ENCODE measurements at places on chromosomes 16 and 17.
A peak's percentile ranks its signal among the peaks of the same experiment; 100 is the strongest.

- DNase-seq = no peak
These were observed 127.1 kb downstream of the SPAG9 start for GRCh38 chr17:50993544-50993943.

DNA sequence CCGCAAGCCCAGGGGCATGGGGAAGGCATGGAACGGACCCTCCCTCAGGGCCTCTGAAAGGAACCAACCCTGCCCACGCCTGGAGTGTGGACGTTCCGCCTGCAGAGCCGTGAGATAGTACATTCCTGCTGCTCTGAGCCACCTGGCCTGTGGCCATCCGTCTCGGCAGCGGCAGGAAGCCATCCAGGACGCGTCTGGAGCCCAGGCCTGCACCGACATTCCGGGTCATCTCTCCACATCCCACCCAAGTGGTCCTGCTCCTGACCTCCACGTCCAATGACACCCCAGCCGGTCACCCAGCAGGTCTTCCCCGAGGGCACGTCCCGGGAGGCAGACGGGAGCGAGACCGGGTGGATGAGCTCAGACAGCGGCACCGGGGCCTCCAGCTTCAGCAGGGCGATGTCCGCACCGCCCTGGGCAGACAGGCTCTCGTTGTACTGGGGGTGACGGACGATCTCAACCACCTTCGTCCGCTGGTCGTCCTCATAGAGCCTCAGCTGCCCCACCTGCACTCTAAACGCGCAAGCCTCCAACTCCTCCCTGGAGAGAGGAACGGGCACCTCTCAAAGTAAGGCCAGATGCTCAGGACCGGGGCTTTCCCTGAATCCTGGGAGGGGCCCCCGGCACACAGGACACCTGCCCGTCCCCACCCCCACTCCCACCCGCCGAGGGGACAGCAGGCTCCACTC, 21.3 kb upstream of the UBE2I start:
- DNase-seq = no peak

- DNase-seq = no peak
These were observed 60.6 kb downstream of the NT5M start for GRCh38 chr17:17363638-17364337.

GRCh38 chr17:65892912-65893377, 299.0 kb downstream of the CEP112 start:
- DNase-seq = no peak

- no peak for DNase-seq
These were observed 183.1 kb upstream of the CCL2 start for GRCh38 chr17:34071886-34072420.

DNA sequence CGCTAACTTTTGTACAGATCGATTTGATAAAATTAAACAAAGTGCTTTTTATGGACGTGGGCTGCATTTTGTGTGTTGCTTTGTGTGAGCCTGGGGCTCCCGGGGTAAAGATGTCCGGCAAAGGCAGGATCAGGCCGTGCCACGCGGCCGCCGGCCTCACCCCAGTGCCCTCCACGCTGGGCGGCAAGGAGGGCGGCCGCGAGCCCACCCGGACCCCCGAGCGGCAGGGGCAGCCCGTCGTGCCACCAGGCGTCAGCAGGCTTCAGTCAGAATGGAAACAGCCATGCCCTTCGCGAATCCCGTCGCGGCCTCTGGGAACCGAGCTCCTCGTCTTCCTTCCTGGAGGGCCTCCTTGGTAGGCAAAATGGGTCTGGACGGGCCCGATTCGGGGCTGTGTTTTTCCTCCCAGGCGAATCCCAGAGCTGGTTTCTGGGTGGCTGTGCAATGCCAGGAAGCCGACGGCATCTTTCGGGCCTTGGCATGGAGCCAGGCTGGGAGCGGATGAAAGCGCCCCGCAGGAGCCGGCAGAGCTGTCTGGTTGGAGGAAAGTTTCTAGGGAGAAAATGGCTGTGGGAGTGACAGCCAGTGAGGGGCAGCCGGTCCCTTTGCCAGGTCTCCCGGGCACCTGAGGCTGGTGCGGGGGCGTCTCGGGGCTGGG, 5.5 kb downstream of the SOX8 start:
- DNase-seq = no peak

DNA sequence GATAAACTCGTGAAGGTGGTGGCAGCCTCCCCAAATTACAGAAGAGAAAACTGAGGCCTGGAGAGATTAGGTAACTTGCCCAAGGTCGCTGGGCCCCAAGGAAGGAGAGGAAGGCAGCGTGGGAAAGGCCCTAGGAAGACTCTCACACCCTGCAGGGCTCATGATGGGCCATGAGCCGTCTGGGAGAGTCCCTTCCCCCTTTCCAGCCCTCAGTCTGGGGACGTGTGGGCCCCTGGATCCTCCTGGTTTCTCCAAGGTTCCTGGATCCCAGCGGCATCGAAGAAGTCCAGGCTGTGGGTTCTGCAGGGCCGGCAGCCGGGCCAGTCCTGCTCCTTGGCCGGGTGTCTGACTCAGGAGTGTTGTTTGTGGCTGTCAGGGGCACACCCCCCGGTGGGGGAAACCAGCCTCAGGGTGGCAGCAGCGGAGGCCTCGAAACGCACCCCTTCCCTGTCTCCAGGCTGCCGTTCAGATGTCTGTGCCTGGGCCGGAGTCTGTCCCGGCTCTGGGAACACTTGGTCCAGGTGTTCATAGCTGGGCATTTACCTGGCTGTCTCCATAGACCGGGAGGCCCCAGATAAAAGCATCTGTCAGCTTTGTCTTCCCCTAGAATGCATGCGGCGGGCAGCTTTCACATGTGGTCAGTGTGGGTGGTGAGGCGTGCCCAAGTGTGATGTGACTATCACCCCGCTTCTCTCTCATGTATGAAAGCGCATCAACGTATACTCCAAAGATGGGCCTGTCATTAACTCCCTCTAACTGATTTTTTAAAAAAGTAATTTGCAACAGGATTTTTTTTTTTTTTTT, 3.7 kb upstream of the RAP1GAP2 start:
- no peak for DNase-seq

DNA sequence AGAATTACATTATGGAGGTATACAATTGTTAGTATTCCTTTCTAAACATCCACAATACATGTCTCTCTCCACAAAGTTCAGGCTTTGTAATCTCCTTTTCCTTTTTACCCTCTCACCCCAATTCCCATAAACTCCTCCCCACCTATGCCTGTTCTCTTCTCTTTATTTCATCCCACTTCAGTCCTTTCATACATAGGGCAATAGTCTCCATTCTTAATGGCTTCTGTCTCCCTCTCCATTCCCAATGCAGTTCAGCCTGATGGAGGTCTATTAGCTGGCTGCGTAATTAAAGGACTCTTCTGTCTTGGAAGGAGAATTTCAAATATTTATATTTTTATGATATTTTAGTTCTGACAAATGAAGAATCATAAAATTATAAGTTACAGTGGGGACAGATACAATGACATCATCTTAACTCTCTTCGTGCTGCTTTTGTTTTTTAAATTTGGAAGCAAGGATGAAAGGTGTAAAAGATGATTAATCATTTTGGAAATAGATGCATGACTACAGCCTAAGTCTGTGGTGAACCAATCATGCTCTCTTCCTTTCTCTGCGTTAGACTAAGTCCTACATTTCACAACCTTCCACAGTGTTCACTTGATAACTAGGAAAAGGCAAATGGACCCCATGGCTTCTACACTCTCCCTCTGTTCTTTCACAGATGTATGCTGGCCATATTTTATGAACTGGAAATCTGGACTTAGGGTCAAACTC, 11.2 kb upstream of the FAM20A start:
- no peak for DNase-seq

GRCh38 chr16:67530013-67530939, 1.6 kb downstream of the RIPOR1 start:
- DNase-seq = no peak

- no peak for DNase-seq
These were observed 522.9 kb downstream of the HS3ST4 start for GRCh38 chr16:26214581-26215174.

- peak; percentile 44 for DNase-seq
These were observed 134.6 kb downstream of the GAS7 start for GRCh38 chr17:10063730-10064241.

- no peak for DNase-seq
These were observed 963 bp downstream of the COPRS start for GRCh38 chr17:31857920-31858641.

DNA sequence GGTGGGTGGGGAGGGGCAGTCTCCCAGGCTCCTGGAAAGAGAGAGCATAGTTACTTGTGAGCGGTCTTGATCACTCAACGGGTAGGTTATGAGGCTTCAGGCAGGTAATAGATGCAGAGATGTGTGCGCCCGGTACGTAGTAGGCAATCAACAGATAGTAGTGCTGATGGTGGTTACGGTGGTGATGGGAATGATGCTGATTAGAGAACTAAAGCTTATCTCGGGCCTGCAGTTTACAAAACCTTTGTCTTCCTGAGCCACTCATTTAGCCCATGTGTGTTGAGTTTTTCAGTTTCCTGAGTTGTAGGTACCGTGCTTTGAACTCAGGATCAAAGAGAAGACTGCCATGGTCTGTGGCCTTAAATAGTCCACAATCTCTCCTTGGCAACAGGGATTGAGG, 401.0 kb downstream of the SNX29 start:
- no peak for DNase-seq

GRCh38 chr16:11681556-11681955, 13.3 kb downstream of the SNN start:
- no peak for DNase-seq

- no peak for DNase-seq
These were observed 156.9 kb downstream of the LAT start for GRCh38 chr16:29141586-29142324.

DNA sequence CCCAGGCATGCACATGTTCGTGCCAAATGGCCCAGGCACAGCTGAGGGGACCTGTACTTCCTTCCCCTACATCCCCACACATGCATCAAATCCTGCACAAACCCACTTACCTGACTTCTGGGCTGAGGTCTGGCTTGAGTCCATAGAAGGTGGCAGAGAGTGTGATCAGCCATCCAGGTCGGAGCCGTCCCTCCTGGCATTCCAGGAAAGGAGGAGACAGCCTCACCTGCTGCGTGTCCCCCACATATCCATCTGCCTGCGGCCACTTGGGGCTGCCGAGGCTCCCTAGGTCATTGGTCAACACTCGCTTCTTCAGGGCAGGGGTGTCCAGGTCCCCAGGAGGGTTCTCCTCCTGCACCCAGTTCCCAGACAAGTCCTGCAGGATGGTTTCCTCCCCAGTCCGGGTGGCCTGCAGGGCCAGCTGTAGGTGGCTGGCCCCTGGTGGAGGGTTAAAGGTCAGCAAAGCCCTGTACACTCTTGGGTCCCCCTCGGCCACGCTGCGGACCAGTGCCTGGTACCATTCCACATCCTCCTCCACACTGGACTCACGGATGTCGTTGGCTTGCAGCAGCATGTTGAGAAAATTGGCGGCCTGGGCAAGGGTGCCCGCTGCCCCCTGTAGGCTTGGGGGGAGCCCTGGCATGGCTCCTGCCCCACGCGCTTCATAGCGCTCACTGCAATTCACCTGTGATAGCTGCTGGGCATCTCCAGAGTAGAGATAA, 709 bp downstream of the GPR179 start:
- no peak for DNase-seq

DNA sequence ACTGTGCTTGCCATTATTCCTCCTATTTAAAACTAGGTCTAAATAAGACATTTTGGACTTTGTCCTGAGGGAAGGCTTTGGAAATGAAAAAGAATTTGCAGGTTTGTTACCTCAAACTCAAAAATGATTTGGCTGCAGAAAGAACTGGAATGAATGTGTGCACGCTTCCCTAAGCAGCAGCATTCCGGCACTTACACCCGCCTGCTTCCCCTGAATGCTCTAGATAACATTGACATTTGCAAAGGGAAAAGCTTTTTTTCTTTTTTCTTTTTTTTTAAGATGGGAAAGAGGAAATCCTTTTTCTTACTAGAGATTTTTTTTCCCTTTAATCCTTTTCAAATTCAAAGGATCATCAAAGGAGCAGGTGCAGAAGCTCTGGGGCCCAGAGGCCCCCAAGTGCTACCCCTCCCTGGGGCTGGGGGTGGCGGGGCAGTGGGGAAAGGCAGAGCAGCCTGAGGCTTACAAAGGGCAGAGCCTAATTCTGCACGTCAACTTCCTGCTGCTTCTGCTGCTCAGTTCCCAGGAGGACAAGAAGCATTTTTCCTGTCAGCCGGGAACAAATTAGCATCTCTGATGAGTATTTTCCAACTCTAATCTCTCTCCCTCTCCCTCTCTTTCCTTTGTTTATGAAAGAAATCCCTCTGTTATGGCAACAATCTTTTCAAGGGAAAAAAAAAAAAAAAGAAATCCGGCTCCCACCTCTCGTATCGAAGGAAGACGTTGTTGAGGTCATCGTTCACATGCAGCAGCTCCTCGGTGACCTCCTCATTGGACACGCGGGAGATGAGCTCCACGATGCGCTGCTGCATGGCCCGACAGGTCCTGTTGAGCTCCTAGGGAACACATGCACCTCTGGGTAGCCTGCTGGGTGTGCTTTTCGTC, 32.1 kb upstream of the SREBF1 start:
- DNase-seq = no peak

GRCh38 chr17:80717720-80718083, 173.1 kb downstream of the RPTOR start:
- no peak for DNase-seq

GRCh38 chr17:76593384-76593826, 7.7 kb upstream of the ST6GALNAC2 start:
- DNase-seq = no peak

- DNase-seq = no peak
These were observed 3.0 kb upstream of the PRPSAP2 start for GRCh38 chr17:18854956-18855355.

DNA sequence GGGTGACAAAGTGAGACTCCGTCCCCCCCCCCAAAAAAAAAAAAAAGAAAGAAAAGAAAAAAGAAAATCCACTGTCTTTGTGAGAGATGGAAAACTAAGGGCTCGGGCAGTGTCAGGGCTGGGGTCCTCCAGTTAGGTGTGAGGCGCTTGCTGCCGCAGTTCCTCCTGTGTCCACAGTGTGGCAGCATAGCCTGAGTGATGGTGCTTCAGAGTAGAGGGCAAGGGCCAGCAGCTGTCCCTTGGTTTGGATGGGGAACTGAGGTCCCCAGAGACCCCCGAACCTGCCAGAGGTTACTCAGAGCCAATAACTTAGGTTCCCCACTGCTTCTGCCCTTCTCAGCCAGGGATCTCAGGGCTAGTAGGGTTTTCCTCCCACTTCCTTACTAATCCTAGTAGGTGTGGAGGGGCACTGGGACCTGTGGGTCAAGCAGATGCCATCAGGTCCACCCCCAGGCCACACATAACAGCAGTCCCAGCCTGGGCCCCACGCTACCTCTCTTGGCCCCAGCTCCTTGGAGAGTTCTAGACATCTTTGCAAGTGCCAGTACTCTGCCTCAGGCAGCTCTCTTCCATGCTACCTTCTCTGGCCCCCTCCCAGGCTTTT, 7.9 kb upstream of the LLGL1 start:
- DNase-seq = peak; percentile 28

DNA sequence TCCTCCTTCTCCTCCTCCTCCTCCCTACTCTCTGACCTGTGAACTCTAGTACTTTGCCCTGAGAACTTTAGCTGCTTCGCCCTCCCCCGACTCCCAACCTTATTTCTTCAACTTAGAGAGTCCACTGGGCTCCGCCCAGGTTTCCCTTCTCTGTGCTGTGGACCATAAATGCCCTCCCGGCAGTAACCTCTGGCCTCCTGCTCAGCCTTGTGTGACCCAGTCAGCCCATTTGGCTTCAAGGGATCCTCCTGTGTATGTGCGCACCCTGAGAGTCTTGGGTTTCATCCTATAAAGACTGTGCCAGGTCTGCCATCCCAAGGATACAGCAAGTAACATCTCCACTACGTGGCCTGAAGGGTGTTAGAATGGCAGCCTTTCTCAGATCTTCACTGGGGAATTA, 275.6 kb upstream of the C16orf82 start:
- no peak for DNase-seq
